ENCODE measurements at places on chromosomes 2 and 18.

DNA sequence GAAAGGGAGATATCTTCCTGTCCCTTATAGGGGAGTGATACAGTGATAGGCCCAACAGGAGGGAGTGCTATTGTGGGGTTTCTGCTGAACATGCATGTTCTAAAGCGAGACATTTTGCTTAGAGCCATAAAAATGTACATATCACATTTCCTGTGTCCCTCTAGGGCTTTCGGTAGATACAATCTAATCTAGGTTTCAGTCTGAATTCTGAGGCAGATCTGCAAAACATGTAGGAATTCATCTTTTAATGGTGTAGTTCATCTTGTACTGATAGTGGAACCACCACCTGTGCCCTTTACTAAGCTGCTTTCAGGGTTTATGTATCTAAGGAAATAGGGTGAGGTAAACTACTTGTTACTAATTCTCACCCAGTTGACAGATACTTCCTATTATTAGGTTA lies 73.8 kb downstream of the SPTBN1 start:
- DNase-seq, result no peak

DNA sequence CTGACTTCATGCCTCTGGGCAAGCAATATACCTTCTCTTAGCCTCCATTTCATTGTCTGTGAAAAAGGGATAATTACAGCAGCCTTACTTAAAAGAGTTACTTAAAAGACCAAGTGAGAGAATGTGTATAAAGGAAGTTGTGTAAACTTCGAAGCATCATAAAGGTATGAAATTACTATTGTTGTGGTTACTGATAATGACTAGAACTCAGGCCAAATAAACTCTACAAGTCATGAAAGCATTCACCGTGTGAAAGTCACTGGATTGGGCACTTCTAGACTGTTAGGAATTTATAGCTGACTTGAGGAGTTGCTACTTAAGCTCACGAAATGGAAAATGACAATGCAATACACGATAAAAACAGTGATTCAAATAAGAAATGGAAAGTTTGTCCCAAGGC lies 67.4 kb upstream of the HAAO start:
- DNase-seq, result peak; percentile 45

- no peak for DNase-seq
Measured at GRCh38 chr2:143068509-143068908, 60.7 kb upstream of the ARHGAP15 start.

DNA sequence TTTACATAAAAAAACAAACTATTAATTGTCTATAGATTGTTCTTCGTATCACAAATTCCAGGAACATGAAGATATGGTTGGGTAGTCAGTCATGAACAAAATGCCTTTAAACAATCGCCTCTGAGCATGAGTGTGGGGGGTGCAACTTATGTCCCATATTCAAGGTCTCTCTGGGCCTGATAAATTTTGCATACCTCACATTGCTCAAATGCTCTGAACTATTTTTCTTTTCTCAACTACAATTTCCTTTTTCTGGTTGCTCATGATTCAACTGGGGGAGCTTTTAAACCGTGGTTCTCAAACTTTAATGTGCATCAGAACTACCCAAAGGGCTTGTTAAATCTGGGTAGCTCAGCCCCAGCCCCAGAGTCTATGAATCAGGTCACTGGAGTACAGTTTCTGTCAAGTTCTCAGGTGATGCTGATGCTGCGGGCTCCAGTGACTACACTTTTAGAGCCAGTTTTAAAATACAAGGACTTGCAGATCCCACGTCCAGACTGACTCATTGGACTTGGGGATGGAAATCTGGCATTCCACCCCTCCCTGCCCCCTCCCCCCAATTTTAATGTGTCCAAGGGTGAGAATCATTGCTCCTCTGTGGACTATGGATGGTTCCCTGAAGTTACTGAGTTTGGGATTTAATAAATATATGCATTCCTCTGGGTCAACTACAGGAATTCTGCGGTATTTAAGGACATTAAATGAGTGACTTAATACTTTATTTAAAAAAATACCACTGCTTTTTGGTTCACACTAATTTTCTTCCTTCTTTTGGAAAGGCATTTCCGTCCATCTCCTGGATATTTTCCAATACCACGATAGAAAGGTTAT lies 1.5 kb upstream of the GPD2 start:
- peak; percentile 53 for DNase-seq

DNA sequence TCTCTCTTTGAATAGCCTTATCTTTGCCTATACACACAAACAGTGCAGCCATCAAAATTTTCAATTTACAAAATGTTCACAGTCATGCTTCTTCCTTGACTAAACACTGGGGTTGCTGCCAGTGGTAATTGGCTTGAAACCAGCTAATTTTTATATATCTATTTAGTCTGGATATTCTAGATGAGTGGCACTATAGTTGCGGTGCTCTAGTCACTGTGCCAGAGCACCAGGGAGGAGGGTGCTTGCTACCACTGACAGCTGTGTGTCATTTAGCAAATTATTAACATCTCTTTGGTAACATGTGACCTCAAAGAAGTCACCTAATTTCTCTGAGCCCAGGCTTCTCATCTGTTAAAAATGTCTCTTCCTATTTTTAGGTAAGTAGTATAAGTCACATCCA lies 130.4 kb downstream of the MEIS1 start:
- no peak for DNase-seq

- no peak for DNase-seq
Measured at GRCh38 chr2:218885981-218886947, 5.6 kb downstream of the WNT10A start.

DNA sequence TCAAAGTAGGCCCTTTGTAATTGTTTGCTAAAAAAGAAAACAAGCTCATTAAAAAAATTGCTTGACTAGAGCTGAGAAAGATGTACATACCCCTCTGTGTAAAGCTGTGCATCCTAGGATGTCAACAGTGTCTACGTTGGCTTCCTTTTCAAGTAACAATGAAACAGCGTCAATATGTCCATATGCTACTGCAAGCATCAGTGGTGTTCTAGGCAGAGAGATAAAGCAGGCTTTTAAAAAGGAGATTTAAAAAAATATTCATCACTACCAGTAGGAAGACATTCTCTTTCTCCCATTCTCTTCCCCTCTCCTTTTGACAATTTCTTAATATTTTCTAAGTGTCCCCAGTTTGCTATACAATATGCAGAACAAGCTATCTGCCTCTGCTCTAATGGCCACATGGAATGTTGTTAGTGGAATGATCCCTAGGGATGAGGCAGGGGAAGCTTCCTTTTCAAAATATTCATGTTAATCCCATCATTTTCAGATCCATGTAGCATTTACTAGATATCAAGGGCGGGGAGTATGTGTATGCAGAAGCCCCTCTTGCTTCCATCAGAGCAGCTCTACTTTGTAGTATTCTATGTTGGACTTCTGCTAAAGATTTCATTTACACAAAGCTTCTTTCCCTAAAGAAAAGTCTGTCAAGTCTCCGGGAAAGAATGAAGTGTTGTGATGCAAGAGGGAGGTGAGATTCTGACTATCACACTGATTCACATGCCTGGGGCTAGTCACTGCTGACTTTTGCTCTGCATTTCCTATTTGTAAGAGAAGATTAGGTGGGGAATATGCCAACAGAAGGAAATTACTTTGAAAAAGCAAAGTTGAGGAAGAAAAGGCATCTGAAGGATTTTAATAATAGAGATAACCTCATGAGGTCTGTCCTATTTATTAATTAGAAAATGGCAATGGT lies 81.5 kb upstream of the PGAP1 start:
- DNase-seq, result no peak

GRCh38 chr2:30234180-30234971 lies 3.0 kb downstream of the LBH start:
- DNase-seq, result peak; percentile 91

DNA sequence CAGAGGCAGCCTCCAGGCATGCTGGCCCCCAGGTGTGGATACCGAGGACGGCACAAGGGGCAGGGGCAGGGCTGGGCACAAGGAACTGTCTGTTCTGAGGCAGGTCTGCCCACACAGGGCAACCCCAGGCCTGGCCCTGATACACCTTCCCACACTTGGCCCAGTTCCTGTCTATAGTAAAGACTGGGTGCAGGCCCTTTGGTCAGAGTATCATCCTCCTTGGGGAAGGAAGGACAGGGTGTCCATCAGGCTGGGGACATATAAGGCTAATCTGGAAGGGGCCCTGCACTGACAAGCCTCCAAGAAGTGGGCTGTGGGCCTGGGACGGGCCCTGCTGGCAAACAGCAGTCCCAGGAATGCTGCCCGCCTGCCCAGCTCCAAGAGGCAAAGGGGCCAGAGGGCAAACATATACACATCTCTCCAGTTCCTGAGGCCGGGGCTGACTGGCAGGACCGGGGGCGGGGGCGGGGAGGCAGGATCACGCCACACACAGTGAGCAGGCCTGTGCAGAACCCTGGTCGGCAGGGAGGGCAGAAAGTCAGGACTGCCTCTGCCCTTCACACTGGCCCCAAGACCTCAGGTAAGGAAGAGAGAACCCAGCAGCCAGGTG lies 18.9 kb downstream of the SDC1 start:
- DNase-seq, result no peak

- no peak for DNase-seq
Measured at GRCh38 chr2:119650206-119650605, 28.8 kb upstream of the TMEM177 start.

DNA sequence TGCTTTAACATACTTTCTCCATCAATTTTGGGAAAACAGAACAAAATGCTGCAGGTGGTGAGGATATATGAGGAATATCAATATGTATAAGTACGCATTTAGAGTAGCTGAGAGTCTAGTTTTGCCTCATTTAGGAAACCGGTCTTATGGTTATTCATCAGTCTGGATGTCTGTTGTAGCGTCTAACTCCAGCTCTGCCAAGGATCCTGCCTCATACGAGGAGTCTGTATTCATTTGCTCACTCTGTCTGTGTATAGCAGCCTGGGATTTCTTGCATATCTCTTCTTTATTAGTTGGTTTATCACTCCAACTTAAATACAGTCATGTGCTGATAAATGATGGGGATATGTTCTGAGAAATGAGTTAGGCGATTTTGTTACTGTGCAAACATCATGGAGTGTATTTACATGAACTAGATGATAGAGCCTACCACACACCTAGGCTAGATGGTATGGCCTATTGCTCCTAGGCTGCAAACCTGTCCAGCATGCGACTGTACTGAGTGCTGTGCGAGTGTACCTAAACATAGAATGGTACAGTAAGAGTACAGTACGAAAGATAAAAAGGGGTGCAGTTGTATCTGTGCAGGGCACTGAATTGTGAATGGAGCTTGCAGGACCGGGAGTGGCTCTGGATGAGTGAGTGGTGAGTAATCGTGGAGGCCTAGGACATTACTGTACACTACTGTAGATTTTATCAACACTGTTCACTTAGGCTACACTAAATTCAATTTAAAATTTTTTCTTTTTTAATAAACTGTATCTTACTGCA lies 148.1 kb downstream of the ZNF407 start:
- peak; percentile 72 for DNase-seq

- DNase-seq, result no peak
Measured at GRCh38 chr2:12637754-12638153, 79.0 kb upstream of the TRIB2 start.

- DNase-seq, result no peak
Measured at GRCh38 chr18:61167902-61168301, 165.3 kb upstream of the CDH20 start.

DNA sequence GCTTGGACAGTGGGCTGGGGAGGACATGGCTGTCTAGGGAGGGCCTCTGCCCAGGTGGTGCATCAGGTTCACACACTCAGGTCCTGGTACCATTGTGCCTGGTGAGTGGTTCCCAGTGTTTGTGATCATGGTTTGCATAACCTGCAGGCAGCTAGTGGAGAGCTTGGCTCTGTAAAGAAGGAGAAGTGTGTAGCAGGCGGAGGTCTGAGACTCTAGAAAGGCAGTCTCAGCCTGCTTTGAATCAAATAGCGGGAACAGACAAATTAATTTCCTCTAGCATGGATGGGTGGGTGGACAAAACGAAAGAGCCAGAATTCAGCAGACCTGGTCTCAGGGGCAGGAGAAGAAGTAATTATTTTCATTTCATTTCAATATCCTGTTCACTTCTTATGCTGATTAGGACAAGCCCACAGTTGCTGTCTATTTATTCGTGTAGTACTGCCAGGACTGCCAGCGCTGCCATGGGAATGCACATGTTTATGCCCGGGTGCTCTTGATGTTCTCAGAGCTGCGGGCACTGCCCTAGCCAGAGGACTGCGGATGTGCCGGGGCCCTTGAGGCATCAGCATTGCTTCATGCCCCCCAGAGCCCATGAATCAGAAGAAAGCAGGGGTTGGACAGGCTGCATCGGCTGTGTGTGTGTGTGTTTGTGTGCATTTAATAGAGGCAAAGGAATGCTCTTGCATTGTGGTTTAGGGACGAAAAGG lies 45.4 kb upstream of the DLX2 start:
- no peak for DNase-seq

GRCh38 chr2:155825876-155826275 lies 506.6 kb downstream of the NR4A2 start:
- DNase-seq, result no peak

DNA sequence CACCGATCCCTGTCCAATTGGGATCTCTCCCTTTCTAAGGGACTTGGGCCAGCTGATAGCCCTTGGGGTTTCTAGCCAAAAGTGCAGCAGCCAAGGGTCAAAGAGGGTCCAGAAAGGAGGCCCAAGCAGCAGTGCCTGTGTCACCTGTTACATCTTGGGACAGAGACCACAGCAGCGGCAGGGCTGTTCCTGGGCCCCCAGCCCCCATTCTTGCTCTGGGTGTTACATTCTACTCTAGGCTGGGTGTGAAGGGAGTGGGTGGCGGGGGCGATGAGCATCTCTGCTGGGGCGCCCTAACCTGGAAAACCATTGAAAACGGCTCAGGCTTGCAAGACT lies 1.2 kb downstream of the PAX3 start:
- DNase-seq, result no peak

DNA sequence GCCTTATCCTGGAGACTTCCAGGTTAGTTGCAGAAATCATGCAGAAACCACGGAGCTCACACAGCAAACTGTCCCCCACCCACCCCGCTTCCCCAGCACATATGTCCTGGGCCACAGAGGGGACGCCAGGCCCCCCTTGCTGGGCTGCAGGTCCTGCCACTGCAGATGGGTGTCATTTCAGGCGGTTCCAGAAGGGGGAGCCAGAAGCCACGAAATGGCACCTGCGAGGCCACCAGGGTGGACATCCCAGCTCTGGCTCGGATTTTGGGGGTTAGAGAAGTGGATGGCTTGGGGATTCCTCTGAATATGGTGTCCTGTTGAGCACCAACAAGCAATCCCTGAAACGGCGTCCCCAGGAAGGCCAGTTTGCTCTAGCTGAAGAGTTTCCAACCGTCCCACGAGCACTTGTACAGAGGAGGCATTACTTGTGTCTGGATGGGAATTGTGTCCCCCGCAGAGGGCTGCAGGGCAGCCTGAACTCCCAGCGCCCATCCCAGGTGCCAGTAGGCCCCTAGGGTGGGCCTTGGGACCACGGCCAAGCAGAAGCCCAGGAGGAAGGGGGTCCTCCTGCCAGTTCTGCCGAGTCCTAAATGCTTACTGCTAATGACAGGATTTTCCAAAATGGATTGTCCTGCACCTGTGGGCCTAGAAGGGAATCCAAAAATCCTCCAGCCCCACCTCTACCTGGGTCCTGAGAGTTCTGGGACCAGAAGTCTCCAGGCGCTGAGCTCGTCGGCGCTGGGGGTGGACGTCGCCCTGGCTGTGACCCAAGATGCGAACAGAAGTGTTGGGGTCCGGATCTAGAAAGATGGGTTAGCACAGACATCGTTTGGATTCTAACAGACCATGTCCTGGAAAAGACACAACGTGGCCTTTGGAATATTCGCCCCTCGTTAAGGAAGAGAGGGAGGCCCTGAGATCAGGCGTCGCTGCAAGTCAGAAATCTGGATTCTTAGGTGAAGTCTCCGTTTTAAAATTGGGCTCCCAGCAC lies 14.6 kb upstream of the NFATC1 start:
- DNase-seq, result peak; percentile 59
